ENCODE measurements at places on chromosomes 1 and 21.

DNA sequence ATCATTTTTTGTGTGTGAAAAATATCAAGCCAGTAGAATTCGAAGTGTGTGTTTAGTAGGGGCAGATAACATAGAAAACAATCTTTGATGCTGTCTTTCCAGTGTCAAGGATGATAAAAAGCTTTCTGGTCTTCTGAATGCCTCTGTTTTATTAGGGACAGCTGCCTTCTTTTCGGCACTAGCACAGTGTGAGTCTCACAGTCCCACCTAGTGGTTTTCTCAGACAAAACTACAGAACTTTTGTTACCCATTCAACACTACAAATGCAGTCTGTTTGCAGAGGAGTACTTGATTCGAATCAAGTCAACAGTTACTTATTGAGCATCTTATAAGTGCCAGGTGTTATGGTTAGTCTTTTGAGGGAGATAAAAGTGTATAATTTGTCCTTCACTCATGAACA is 30.6 kb upstream of the MCOLN3 start:
- DNase-seq, result no peak

DNA sequence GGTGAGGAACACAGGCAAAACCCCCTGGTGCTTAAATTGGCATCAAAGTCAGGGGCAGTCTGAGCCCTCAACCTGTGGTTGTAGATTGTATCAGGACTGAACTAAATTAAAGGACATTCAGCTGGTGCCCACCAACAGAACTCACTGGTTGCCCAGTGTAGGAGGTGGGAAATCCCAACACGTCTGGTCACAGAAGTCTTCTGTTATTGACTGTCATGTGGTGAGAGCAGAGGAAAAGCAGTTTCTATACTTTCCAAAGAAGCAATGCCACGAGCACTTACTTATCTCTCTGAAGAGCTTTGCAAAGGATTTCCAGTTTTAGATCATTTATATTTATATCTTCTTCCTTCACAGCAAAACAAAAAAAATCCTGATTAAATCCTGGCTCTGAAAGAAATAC is 15.0 kb upstream of the ACTA1 start:
- DNase-seq, result no peak

GRCh38 chr1:99621340-99621901 is 24.5 kb upstream of the PALMD start:
- DNase-seq, result no peak

DNA sequence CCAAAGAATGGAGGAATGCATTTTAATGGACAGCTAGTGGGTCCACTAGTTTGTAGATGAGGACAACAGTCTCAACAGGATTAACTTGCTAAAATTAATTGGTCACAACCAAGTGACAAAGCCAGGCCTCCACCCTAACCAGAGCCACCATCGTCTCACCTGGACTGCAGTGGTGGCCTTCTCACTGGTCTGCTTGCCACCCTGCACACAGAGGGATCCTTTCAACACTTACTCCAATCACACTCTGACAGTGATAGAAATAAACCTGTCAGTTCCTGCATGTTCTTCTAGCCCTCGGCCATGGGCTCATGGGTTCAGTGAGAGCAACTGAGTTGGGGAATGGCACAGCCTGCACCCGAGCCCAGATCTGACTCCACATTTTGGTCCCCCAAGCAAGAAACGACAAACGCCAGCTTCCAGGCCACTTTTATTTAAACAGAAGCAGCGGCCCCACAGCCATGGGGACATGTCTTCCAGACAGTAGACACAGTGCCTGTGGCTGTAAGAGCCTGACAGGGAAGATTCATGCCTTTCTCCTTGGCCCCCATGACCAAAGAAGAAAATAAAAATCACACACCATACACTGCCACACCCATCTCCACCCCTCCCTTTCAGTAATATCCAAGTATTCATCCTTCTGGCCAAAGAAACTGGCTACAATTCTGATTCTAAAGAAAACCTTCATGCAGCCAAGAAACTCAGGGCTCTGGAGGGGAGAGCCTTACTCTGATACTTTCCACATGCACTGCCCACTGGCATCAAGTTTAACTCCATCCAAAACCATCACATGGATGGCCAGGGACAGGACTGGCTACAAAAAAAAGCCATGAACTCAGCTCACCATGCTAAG is 37.6 kb downstream of the DHCR24 start:
- DNase-seq, result no peak

GRCh38 chr1:93665015-93665414 is 16.6 kb downstream of the BCAR3 start:
- no peak for DNase-seq

- no peak for DNase-seq
These were observed at the start of gene RGS8 for GRCh38 chr1:182684116-182684828. Gene RGS8, minus strand, starts transcription at chr1:182684587. Its CDS starts 14,938 bp downstream, at chr1:182669649.

DNA sequence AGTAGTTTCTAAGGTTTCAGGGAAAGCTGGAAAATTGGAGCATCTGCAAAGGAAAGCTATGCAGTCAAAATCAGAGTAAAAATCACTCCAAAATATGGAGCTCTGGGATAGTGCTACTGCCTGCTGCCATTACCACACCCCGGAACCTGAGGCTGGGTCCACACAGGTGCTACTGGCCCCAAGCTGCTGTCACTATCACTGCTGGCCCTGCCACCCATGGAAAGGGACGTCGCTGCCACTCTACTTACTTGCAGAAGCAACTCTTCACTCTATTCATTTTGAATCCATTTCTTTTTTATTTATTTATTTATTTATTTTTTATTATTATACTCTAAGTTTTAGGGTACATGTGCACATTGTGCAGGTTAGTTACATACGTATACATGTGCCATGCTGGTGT is 60.3 kb upstream of the RGS18 start:
- DNase-seq, result no peak

- DNase-seq, result peak; percentile 70
These were observed 160.2 kb upstream of the COA6 start for GRCh38 chr1:234212764-234213657.

- peak; percentile 30 for DNase-seq
These were observed 29.9 kb upstream of the CAMSAP2 start for GRCh38 chr1:200708769-200709168.

- DNase-seq, result no peak
These were observed 30.4 kb downstream of the TMEM201 start for GRCh38 chr1:9618909-9619679.

- DNase-seq, result peak; percentile 96
These were observed 7.0 kb upstream of the P3R3URF start for GRCh38 chr1:46183079-46183847.

DNA sequence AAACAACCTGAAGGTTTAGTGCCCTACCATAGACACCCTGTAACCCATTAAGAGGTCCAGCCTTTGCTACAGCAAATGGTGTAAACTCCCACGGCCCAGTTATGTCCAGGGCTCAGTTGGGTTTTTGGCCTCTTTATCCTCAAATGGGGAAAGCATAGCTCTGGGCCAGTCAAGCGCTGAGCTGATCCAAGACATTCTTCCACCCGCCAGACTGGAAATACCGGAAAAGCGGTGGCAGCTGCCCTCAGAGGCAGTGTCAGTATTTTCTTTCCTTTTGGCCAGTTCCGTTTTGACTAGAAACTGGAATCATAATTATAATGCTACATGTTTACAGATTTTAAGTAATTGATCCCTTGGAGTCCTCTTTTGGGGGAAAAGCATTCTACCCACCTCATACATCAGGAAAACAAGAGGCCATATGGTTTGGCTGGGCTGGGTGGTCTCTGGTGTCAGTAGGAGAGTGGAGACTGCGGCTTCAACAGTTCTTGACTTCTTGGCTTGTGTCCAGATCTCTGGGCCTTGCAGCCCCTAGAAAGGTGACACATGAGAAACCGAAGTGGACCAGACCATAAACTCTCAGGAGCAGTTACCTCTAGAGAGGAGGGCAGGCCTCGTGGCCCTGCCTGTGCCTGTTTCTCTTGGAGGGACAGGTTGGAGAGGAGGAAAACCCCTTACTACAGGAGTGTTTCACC is 30.2 kb upstream of the CLDN14 start:
- no peak for DNase-seq

DNA sequence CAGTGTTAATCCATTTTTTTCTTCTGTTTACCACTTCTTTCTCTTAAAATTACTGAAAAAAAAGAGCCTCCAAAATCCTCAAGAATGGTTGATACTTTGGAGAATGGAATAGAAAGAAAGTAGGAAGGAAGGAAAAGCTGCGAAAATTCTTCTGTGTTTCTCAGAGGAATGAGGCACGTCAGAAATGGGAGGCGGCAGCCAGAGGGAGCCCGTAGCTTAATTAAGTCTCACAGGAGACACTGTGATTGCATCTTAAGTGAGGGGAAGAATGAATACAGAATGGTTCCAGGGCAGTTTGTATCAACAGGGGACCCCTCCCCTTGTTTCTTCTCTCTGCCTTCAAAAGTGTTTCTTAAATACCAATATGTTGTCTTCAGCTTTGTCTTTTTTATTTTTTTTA is 1099.5 kb downstream of the PLA2G4A start:
- DNase-seq, result no peak

DNA sequence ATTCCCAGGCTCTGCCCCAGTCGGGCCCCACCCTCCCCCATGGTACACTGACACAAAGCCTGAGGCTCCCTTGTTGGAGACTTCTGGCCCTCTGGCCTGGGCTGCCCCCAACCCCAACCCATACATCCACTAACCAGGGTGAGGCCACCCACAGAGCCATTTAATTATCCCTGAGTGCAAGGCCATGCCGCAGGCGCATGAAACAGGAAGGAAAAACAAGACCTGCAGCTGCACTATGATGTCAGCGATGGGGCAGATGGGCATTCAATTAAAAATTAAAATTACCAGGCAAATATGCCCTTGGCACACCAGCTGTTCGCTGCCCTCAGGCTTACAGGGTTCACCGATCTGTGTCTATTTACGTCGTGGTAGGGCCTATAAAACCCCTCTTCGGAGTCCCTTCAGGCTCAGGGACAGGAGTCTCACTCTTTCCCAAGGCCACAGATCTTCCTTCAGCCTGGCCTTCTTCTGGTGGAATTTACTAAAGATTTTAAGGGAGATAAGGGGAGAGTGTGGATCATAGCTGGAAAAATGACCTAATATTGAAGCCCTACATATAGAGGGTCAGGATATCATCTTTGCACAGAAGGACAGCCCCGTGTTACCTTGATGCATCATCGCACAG is 29.6 kb upstream of the RGS16 start:
- DNase-seq, result no peak

GRCh38 chr1:14165371-14165801 is 433.1 kb upstream of the KAZN start:
- no peak for DNase-seq

- DNase-seq, result no peak
These were observed 272.0 kb downstream of the HHIPL2 start for GRCh38 chr1:222275729-222276465.

- no peak for DNase-seq
These were observed 62.7 kb upstream of the ATP1B1 start for GRCh38 chr1:169043823-169044222.

GRCh38 chr1:54967372-54967771 is 13.1 kb upstream of the TMEM61 start:
- no peak for DNase-seq

DNA sequence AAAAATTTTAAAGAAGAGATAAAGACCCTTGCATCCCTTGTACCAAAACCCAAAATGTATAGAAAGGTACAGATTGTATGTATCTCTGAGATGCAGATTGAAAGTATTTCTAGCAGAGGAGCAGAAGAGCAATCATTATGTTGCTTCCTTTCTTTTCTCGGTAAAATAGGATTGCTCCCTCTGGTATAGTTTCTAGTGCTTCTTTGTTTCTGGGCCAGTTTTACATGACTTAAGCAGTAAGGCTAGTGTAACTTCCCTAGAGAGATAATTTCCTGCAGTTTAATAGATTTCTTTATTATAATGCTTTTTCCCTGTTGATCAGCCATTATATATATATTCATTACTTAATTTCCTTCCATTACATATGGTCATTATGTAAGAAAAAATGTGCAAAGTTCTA is 496.2 kb upstream of the RGS18 start:
- DNase-seq, result no peak

DNA sequence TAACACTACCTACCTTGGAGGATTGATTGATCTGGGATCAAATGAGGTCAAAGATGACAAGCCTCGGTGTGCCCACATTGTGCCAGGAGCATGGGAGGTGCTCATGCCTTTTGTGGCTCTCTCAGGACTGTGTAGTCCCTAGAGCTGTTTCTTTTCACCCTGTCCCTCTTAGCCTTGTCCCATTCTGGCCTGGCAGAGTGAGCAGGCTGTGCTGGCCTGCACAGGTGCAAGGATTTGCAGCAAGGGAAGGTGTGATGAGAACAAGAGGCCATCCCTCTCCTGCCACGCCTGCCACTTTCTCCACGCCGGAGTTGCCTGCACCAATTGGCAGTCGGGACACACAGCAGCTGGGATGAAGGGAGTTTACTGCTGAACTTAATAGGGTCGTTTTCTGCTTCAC is 410.6 kb upstream of the VAMP3 start:
- no peak for DNase-seq

DNA sequence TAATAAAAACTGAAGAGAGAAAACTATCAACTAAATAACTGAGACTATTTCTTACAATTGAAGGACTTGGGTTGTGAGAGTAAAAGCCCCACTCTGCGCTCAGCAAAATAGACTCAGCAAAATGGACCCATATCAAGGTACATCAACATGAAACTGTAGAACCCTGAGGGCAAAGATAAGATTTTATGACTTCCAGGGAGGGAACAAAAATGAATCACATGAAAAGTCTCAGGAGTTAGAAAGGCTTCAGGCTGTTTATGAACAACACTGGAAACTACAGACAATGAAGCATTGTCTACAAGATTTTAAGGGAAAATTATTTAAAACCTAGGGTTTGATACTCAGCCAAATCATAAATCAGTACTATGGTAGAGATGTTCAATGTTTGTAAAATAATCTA is 434.3 kb downstream of the PTPRC start:
- peak; percentile 33 for DNase-seq

GRCh38 chr1:177847843-177848242 is 122.0 kb downstream of the SEC16B start:
- peak; percentile 71 for DNase-seq

DNA sequence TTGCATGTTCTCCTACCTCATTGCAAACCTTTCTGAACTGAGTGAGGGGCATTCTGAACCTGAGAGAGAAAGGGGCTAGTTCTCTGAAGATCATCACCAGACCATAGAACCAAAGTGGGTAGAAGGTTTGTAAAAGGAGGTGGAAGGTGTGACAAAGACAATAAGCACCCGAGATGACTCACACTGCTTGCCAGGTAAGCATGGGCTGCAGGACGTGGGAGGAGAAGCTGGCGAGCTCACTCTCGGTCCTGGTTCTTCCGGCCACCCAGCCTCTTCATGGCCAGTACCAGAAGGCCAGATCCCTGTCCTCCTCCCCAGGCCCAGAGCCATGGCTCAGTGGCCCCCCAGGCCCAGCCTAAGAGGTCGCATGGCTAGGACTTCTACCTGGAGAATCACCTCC is 128.3 kb downstream of the TMEM53 start:
- DNase-seq, result no peak

GRCh38 chr1:194014014-194014413 is 827.6 kb upstream of the B3GALT2 start:
- peak; percentile 52 for DNase-seq

- no peak for DNase-seq
These were observed 222.7 kb downstream of the HMCN1 start for GRCh38 chr1:185956881-185957280.

DNA sequence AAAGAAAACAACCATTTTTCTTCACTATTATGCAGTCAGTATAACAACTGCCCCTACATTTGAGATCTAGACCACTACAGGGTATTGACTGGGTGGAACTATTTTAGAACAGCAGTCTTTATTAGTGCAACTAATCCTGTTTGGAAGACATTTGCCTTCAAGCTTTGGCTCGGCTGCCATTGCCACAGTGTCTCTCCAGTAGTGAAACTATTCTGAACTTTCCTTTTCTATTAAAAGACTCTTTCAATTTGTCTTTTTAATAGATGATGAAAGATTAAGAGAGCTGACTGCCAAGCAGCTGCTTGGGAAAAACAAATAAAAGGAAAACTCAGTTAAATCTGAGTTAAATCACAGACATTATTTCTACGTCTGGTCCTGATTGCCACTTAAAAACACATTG is 49.3 kb downstream of the LPGAT1 start:
- no peak for DNase-seq

Measured in keratinocyte (primary cell).